ENCODE measurements at places on chromosomes 16 and 17.
A peak's percentile ranks its signal among the peaks of the same experiment; 100 is the strongest.

DNA sequence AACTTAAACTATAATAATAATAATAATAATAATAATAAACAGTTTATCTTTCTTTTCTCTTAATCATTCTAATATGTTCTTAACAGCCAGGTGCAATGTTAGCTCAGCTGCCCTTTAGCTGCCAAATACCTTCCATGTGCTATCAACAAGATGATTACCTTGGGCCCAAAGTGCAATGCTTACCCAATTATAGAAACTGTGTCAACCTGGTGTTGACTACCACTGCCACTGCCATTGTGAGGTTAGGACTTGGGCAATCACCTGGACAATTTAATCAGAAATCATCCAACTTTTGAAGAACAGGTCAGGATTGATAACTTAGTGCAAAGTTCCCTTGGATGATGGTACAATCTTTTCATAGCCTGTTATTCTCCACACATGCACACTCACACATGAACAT is 371.8 kb upstream of the SALL1 start:
- DNase-seq, result no peak

DNA sequence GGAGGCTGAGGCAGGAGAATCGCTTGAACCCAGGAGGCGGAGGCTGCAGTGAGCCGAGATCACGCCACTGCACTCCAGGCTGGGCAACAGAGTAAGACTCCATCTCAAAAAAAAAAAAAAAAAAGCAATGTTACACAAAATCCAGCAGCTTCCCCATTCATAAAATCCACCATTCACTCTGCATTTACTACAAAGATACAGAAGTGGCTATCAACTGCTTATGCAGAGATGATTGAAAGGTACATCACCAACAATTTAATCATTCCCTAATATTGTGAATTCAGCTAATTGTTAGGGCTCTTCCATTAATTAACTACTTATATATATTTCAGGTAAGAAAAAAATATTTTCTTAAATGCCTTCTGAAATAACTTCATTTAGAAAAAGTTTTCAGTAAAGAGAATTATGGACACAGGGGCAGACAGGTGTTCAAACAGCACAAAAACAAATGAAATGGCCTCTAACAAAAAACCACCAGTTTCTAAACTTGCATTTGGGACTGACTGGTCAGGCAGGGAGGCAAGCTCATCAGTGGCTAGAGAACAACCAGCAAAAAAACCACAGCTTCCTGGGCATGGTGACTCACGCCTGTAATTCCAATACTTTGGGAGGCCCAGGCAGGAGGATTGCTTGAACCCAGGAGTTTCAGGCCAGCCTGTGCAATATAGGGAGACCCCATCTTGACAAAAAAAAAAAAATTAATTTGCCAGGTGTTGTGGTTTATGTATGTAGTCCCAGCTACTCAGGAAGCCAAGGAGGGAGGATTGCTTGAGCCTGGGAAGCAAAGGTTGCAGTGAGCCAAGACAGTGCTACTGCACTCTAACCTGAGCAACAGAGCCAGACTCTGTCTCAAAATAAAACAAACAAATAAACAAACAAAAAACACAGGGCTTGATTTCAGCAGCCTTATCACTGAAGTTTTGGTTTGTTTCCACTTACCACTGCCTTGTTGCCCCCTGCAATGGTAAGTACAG is 26.3 kb downstream of the ERN1 start:
- no peak for DNase-seq

DNA sequence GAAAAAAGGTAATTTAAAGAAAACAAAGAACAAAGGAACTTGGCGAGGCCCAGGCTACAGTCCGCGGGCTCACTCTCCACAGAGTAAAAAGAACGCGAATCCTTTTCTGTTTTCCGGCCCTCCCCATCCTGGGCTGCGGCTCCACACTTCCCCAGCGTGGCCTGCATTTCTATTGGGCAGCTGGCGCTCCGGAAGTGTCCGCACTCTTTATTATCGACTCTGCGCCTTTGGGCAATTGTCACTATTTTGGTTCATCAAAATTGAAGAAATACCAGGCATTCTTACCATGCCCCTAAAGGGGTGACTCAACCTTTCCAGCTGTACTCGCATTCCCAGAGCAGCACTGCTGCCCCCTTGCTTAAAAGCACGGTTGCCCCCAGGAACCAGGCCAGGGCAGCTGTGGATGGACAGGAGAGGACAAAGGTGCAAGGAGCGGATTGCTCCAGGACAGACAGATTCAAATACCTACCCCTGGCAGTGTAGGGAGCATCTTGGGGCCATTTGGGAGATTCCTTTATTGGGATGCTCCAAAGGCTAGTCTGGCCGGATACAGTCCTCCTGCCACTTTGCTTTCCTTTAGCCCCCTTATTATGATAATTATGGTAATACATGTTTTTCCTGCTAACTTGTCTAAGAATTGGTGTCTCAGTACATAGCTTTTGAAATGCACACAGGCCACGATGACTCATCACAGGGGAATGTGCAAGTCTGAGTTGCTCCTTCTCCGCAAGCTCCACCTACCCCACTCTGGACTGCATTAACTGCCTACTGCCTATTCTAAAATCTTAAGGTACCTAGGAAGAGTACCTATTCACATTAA is 985 bp upstream of the SLFN12 start:
- DNase-seq, result peak; percentile 63

DNA sequence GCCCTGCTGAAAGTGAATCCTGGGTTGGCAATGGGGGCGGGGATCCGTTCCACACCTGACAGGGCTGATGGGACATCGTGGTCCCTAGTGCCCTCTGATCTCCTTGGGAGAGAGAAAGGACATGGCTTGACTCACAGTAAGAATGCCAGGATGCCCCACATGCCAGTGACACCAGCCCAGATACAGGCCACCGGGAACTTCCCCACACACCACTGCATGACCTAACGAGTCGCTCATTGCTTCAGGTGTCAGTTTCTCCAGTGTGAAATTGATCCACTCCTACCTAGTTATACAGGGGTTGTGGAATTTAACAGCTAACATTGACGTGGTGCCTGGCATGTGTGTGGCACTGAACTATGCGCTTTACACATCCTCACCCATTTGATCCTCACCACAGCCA is 7.5 kb downstream of the CD300LG start:
- no peak for DNase-seq

DNA sequence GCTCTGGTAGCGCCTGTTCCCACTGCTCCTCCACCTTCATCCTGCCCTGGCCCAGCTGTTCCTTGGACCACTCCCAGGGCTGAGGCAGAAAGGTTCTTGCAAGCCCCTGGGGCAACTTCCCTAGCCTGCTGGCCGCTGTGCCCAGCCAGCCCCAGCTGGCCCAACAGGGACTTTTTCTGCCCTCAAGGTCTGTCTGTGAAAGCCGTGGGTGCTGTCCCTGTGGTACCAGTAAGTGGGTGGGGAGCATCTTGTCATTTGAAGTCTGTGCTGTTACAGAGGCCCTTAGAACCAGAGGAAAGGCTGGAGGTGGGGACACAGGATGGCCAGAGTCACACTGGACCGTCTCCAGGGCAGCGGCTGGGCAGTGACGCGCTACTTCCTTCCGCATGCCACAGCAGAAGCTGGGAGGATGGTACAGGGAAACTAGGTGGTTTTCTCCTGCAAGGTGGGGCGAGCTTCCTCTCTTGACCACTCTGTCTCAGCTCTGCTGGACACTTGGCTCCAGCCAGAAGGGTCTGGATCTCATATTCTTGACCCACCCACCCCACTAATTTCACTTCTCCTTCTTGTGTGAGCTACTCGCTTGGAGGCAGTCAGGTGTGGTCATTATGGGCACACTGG is 87.8 kb downstream of the PLCG2 start:
- no peak for DNase-seq

DNA sequence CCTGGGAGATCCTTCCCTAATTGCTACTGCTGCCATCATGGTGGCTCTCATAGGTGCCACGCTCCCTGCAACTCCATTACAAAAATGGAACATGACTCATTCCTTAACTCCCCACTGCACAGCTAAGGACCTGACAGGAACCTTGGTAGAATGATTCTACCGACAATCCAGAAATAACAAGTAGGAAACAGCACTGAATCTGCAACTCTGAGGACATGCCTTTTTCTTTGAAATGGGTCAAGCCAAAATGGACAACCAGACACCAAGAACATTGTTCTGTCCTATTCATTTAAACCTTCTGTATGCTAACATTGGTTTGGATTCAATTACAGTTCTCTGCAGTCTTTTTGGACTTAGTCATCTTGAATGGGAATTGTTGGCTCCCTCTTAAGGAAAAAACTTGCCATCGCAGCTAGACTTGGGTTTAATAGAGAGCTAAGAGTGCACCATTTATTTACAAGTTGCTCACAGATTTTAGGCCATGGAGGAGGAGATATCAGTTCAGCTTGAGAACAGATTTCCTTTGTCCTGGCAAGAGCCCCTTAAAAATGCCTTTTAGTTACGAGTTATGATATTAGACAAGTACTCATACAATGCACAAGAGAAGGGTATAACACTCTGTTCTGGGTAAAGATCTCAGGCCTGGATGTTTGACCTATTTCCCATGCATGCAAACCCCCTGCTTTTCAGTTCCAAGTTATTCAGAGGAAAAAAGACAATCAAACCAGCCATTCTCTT is 20.9 kb upstream of the NSRP1 start:
- peak; percentile 17 for DNase-seq

All from CD4-positive, alpha-beta T cell treated with Interleukin-1 beta for 1 hour (primary cell).